Aorta (tissue), 5 donors: ENCODE measurements at places on chromosomes 2 and 18. TPM values are rescaled to one million over a fixed set of nuclear protein-coding genes. Genes with fewer than 3 reads are reported as not detected.

The SUCLG1 gene
- total RNA-seq: 48.8 TPM

The UCN gene
- total RNA-seq: 2.2 TPM

The CCDC68 gene
- 8.3 TPM for total RNA-seq

The SCN1A gene
- not detected for total RNA-seq

The MAT2A gene
- total RNA-seq: 397 TPM

The ABHD1 gene
- 0.90 TPM for total RNA-seq

The STARD6 gene
- not detected for total RNA-seq

The SETBP1 gene
- 85.0 TPM for total RNA-seq

The MEIS1 gene
- total RNA-seq: 35.4 TPM

The SLC9A2 gene
- not detected for total RNA-seq
